ENCODE measurements at places on chromosomes 6 and 20.

- DNase-seq = no peak
Observed at GRCh38 chr6:159512571-159512970, 180.5 kb downstream of the SOD2 start.

- no peak for DNase-seq
Observed at GRCh38 chr6:54282186-54282585, 26.1 kb upstream of the TINAG start.

DNA sequence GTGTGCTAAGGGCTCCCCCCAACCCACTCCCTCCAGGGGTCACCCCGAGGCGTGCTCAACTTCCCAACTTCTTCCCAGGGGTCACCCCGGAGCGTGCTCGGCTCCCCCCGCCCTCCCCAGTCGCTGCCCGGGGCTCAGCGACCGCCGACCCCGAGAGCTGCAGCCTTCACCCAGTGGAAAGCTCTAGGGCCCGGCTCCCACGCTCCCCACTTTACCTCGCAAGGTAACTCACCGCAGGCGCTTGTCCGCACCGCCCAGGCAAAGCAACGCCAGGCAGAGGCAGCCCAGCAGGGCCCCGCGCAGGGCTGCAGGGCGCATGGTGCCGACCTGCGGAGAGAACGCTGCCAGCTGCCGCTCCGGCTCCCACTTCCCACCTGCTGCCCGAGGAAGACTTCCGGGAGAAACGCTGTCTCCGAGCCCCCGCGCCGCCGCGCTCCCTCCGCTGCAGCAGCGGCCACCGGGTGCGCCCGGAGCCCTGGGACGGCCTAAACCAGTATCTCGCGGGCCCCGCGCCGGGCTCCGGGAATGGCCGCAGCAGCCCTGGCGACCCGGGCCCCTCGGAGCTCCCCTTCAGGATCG, 396 bp downstream of the RNASET2 start:
- DNase-seq = no peak

DNA sequence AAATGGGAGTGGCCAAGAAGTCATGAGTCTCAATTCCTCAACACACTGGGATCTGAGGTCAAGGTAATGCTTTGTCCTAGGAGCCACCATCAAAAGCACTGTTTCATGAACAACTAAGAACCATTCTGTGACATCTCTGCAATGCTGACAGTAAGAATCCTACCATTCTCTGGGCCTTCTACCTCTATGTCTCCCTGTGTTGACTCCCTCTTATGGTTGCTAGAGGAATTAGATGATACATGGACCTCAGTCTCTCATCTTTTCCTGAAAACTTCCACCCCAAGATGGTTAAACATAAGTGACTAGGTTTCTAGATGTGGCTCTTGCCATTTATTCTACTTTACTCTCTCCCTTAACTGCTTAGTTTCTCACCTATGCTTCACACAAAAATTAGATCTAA, 9.1 kb downstream of the MTRF1L start:
- DNase-seq = no peak

GRCh38 chr6:97586344-97586743, 303.3 kb upstream of the MMS22L start:
- DNase-seq = peak; percentile 19

- no peak for DNase-seq
Observed at GRCh38 chr6:42929821-42930360, 611 bp downstream of the CNPY3 start.

GRCh38 chr20:44494266-44494665, 18.6 kb downstream of the TTPAL start:
- no peak for DNase-seq
